Femur (tissue), 1 donor: ENCODE measurements at places on chromosomes 7 and 10.

DNA sequence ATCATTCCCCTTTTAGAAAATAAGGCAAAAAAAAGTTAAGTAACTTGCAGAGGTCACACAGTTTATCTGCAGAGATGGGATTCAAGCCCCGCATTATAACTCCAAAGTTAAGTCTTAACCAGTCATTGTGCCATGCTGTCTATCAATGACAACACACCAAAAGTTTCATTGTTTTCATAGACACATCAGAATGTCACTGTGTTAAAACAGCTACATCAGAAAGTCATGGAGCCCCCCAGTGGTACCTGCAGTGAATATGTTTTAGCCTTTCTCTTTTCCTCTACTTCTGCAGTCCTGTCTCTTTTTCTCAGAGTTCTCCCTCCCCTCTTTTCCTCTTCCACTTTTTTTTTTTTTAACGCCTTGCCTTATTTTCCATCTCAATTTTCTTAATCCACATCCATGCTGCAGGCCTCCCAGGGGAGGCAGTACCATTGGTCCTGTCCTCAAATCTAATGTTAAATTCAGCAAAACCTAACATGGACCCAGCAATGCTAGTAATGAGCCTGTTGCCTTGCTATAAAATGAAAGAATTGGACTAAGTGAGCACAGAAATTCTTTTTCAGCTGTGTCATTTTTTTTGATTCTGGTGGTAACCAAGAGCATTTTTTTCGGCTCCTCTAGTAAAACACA, 3.8 kb upstream of the NRCAM start:
- peak; percentile 23 for DNase-seq

DNA sequence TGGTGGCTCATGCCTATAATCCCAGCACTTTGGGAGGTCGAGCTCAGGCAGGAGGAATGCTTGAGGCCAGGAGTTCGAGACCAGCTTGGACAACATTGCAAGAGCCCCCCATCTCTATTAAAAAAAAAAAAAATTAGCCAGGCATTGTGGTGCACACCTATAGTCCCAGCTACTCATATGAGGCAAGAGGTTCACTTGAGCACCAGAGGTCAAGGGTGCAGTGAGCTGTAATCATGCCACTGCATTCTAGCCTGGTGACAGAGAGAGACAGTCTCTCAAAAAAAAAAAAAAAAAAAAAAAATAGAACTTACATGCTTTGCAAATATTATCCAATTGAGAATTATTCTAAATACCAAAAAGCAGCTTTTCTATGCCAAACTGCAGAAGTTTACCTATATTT, 11.0 kb downstream of the KIN start:
- DNase-seq = no peak

GRCh38 chr7:6725003-6725402, 18.3 kb upstream of the ZNF12 start:
- DNase-seq = peak; percentile 30

DNA sequence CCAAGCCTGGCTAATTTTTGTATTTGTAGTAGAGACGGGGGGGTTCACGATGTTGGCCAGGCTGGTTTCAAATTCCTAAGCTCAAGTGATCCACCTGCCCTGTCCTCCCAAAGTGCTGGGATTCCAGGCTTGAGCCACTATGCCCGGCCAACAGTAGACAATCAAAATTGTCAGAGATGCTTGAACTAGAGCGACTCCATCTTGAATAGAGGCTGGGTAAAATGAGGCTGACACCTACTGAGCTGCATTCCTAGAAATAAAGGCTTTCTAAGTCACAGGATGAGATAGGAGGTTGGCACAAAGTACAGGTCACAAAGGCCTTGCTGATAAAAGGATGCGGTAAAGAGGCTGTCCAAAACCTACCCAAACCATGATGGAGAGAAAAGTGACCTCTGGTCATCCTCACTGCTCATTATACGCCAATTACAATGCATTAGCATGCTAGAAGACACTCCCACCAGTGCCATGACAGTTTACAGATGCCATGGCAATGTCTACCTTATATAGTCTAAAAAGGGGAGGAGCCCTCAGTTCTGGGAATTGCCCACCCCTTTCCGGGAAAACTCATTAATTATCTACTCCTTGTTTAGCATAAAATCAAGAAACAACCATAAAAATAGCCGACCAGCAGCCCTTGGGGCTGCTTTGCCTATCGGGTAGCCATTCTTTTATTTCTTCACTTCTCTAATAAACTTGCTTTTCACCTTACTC, 134.5 kb downstream of the BAMBI start:
- no peak for DNase-seq

DNA sequence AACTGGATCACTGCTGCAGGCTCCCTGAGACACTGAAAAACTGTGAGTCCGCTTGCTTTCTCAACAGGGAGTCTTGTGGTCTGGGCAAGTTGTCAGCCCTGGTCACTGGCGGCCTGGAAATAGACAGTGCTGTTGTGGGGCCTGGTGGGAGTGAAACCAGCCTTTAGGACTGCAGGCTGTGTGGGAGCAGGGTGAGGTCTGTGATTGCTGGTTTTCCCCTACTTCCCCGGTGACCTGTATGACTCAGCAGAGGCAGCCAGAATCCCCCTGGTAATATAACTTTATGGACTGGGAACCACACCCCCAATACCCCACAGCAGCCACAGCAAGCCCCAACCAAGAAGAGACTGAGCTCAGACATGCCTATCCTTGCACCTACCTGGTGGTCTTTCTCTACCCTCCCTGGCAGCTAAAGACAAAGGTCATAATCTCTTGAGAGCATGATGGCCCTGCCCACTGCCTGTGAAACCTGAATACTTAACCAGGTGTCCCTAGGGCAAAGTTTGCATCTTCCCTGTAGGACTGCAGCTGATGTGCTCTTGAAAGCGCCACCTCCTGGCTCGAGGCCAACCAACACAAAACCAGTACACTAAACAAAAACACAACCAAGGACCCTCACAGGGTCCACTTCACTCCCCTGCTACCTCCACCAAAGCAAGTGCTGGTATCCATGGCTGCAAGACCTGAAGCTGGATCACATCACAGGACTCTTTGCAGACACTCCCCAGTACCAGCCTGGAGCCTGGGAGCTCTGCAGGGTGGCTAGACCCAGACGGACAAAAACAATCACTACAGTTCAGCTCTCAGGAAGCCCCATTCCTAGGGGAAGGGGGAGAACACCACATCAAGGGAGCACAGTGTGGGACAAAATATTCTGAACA, 7.2 kb upstream of the ADAM22 start:
- DNase-seq = peak; percentile 71

- DNase-seq = no peak
Observed at GRCh38 chr10:100729862-100730724, 15.3 kb upstream of the PAX2 start.

DNA sequence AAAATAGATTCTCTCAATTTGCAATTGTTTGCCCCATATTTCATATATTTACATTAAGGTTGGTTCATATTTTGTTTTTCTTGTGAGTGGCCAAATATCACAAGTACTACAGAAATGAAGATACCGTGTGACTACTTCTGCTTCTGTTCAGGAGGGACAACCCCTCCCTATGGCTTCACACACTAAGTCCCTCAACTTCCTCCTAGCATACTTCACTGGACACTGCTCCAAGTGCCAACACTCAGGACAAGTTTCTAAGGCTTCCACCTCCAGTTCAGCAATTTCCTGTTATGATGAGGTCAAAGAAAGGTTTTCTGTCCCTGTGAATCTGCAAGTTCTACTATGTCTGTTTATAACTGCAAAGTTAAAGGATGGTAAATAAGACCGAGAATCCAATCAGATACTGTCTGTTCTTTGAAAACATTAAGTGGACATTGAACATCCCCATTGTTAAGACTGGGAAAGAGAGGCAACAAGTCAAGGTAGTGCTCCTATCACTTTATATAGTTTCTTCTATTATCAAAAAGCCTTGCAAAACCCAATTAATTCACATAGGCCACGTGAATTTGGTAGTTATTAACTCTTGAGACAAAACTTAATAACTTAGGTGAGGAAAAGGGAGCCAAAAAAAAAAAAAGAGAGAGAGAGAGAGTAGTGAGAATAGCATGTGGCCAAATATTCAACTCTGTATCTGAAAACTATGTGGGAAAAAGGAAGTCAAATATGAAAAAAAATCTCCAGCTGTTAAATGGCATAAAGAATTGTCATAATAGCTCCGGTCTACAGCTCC, 81.3 kb upstream of the DKK1 start:
- no peak for DNase-seq

DNA sequence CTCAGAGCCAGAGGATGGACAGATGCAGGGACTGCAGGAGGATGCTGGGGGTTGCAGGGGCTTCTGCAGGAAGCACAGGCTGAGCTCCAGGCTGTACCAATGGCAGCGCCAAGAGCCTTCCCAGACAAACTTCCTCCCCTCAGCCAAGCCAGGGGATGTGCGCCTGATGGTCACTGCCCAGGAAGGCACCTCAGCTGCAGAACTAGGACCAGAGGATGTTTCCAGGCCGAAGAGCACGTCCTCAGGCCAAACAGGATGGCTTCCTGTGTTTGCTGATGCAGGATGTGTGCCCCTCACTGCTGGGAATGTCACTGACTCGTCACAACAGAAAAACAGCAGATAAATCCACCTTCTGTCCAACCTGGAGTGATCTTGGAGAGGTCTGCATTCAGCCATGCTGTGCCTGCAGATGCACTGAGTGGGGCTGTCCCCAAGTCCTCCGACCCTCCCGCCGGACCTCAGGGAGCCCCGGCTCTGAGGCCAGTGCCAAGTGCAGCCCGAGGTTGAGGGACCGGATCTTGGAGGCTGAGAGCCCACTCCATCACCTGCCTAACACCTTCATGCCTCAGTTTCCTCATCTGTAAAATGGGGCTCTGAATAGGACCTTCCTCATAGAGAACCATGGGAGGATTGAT, 152.5 kb upstream of the CHST15 start:
- no peak for DNase-seq

DNA sequence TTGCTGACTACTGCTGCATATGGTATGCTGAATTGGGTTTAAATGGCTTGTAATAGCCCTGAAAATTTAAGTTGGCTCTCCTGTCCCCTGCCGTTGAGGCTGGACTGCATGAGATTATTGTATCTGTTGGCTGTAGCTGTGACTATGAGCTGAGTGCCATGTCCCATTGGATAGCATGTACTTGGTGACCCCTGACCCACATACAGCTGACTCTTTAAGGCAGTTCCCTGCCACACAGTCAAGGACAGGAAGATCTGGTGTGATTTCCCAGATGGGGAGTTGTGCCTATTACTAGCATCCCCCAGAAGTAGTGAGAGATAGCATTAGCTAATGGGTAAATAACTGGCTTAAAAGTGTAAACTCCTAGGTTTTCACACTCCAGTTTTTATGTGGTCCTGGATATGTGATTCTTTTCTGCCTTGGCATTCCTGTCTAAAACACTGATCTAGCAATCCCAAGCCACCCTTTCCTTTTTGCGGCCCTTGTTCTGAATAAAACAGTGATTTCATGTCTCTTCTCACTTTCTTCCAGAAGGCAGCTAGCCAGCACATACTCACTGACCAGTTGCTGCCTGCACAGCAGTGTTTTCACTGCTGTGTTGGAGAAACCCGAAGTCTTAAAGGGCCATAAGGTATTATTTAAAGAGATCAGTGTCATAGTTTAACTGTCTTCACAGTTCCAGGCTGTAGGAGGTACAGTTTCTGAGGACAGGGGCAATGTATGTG, 35.9 kb downstream of the LRRC4 start:
- DNase-seq = peak; percentile 66
